Prostate gland (tissue), 2 donors: ENCODE measurements at places on chromosomes 1 and 21.

- no peak for DNase-seq
Observed at GRCh38 chr1:239835946-239836440, 255.7 kb upstream of the FMN2 start.

GRCh38 chr1:53542551-53542950 is 83.4 kb downstream of the DMRTB1 start:
- DNase-seq, result no peak

DNA sequence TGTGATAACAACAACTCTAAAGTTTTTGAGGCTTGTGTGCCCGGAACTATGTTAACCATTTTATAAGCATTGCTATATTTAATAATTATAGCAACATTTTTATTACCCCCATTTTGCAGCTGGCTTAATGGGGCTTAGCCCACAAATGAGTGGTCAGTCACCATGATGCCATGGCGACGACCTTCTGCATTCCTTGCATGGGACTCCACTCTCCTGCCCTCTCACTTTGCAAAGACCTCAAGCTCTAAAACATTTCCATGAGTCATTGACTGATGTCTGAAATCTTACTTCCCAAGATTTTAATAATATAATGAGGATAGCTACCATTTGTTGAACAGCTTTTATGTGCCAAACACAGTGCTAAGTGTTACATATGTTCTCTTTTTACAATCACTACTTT is 15.4 kb downstream of the NGF start:
- DNase-seq, result no peak

GRCh38 chr1:79817031-79817560 is 810.6 kb upstream of the ADGRL4 start:
- DNase-seq, result no peak

GRCh38 chr21:19998453-19998852 is 999.8 kb upstream of the NCAM2 start:
- no peak for DNase-seq

GRCh38 chr1:228358039-228358763 is 48.4 kb downstream of the TRIM11 start:
- no peak for DNase-seq

DNA sequence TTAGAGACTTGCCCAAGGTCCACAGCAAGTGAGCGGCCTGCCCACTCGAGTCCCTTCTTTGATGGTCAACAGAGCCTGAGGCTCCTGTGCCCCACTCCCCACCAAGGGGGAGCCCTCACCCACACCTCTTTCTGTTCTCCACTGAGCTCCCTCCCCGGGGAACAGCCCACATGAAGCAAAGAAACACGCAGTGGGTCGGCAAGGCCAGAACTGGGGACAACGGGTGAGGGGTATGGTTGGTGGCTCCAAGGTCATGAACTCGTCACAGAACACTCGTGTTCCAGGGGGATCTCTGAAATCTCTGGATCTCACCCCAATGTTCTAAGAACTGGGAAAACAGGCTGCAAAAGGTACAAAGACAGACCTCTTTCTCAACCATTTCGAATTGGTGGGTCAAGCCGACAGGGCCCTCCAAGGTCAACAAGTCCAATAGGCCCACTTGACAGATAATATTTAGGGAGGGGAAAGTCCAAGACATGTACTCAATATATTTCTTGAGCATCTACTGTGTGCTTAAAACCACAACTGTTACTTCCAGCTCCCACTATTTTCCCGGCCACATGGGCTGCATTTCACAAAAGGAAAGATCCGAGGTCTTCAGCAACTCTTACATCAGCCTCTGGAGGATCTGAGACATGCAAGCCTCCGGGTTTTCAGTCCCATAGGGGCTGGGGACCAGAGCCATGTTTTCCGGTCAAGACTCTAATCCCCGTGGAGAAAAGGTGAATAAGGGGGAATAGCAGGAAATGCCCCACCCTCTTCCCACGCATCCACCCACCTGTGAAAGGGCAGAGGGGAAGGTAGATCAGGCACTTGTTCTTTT is 1.1 kb upstream of the RAP1GAP start:
- no peak for DNase-seq

DNA sequence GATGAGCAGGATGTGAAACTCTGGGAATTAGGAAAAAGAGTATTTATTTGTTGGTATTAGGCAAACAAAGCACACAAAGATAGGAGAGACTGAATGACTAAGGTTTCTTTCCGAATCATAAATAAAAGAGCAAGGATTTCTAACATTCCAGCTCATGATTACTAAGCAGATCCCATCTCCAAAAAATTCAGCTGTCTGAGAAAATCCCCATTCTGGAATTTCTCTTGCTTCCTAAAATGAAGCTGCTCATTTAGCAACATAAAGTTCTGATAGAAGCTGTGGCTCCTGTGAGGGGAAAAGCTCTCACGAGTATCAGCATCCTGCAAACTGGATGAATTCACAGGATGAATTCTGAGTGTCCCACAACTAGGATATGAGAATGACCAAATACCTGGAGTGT is 6.7 kb upstream of the SH2D5 start:
- DNase-seq, result no peak

DNA sequence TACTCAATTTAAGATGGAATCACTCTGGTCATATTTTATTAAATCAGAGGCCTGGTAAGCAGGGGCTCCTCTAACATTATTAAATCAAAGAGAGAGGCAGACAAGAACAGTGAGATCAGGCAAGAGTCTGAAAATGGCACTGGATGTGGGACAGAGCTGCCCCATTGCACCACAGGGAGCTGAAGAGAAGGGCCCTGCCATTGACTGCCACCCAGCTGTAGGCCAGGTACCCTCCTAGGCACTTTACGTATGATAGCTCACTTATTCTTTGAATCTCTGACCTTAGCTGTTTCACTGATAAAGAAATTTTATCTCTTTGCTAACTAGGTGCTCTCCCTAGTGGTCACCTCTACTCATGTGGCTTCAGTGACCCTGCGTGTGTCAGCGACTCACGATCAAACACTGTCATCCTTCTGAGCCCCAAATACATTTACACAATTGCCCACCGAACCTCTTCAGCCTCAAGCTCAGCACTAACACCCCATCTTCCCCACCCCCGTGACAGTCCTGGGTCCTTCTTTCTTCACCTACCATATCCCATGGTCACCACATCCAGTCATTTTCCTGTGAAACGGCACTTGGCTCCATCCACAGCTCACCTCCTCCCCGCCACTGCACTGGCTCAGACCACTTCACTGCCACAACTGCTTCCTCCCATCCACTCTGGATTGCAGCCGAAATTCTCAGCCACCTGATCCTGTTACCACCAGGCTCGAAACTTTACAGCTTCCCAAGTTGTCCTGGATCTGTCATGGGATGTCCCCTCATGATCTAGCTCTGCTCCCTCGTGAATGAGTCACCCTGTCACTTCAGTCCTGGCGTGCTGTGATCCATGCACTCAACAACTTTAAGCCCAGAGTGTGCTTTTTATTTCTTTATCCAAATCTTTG is 97.3 kb upstream of the SYT6 start:
- DNase-seq, result no peak

GRCh38 chr21:45470773-45471524 is 66.0 kb downstream of the COL18A1 start:
- DNase-seq, result no peak

DNA sequence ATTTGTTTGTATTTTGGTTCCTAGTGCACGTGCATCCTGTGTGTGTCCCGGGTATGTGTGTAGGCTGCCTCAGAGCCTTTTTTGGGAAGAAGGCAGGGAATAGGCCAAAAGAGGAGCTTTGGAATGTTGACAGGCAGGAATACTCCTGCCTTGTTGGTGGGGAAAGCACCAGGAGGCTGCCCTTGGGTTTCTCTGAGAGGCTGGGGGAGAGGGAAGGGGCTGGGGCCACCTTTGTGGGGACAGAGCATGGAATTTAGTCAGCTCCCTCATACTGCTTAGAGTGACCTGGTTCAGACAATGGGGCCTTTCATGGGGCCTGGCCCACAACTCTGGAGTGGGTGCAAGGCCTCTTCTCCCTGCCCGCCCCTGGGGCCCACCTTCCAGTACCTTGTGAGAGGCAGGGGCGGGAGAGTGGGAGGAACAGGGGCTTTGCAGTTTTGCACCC is 31.3 kb downstream of the ACOT11 start:
- DNase-seq, result no peak

GRCh38 chr1:184465489-184466146 is 78.8 kb downstream of the C1orf21 start:
- DNase-seq, result no peak

DNA sequence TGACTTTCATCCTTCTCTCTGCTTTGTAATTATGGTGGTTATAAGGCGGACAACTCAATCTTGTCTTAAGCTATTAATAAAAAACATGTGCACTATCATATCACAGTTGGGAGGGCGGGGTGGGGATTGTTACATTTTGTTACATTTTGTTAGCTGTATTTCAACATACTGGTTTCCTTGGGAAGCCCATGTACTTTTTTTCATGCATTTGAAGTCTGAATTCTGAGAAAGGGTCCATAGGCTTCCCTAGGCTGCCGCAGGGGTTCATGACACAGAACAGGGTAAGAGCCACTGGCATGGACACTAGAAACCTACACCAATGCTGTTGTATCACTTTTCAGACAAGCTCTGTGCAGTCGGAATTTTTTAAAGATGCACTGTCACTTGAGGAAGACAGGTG is 178.8 kb downstream of the ETS2 start:
- DNase-seq, result no peak

DNA sequence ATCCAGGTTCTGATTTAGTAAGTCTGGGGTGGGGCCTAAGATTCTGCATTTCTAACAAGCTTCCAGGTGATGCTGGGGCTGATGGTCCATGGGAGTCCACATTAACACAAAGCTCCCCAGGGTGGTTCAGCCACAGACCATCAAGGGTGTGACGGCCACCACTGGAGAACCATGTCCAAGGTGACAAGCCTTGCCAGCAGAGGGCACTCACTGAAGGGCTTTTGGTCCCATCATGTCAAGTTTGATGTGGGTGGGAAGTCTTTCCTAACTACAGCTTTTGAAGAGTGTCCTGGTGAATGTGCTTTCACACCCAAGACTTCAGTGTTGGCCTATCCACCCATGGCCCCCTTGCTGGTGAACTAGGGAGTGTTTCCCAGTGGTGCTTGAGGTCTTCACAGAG is 67.1 kb downstream of the UBE2T start:
- no peak for DNase-seq

GRCh38 chr1:203268901-203269653 is 36.2 kb upstream of the BTG2 start:
- DNase-seq, result peak; percentile 60

DNA sequence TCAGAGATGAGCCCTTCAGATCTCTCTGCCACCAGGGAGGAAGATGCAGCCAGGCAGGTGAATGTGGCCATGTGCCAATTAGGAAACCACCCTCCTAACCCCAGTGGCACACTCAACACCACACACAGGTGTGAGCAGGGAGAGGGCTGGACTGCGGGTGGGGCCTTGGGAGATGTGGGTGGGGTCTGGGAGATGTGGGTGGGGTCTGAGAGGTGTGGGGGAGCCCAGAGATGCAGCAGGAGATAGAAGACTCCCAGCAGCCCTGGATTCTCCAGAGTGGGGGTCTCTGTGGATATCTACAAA is 43.2 kb upstream of the COL6A1 start:
- DNase-seq, result no peak

DNA sequence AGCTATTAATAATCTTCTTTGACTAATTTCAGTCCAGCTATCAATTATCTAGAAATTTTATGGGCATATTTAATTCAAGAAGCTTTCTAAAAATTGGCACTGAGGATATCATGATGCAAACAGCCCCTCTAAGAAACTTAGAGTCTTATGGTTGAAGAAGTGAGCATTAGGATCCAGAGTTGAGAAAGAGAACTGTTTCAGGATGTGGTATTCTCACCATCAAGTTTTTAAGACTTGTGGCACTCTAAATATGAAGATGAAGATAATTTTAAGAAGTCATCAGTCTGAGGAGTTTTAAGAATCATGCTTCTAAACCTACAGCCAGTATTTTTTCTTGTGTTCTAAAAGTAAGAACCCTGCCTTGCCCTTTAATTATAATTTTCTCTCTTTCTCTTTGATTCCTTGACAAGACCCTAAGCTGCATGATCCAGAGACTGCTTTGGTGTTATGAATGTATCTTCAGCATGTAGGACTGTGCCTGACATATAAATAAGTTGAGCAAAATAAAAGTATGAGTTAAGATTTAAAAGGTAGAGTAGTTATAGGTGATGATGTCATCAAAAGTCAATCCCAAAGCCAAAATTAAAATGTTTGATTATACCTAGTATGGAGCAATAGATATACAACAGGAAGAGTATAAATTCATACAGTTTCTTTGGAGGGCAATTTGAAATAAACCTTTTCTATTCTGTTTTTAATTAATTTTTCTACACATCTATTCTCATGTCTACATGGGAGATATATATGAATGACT is 39.1 kb downstream of the RPS6KC1 start:
- DNase-seq, result no peak

DNA sequence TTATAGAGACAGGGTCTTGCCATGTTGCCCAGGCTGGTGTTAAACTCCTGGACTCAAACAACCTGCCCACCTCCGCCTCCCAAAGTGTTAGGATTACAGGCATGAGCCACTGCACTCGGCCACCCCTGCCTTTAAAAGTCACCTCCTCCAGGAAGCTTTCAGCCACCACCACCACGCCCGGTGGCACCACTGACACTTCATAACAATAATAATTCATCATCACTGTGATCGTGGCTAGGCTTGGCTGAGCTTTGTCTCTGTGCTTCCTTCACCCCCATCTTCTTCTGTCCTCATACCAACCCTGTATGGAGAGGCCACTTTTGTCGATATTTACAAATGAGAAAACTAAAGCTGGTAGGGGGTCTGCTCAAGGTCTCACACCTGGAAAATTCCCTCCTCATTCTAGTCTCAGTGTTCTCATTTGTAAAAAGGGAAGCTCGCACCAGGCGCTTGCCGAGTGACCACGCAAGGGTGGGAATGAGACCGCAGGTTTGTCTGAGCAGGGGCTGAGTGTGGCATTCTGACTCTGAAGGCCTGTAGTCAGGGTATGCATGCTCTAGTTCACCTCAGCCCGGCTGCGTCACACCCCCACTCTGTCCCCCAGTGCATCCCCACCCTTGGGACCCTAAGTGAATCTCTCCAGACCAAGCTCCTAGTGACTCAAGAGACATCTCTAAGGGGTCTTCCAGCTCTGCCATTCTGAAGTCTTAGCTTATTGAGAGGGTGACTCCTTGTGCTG is 12.9 kb upstream of the EPHA2 start:
- no peak for DNase-seq

DNA sequence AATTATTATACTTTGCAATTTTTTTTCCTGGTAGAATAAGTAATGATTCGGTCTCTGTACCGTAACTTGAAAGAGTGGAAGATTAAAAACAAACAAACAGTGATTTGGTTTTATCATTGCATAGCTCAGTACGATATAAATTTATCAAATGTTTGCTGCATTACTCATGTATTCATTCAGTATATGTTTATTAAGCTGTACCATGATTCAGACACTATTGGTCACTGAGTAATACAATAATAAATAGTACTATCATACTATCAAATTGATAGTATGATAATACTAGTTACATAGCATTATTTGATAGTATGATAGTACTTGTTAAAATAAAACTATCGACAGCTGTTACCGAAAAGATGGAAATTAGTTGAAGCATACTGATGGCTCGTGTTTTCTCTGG is 12.1 kb downstream of the CENPF start:
- DNase-seq, result no peak

GRCh38 chr1:60063561-60063960 is 10.0 kb downstream of the C1orf87 start:
- DNase-seq, result no peak

DNA sequence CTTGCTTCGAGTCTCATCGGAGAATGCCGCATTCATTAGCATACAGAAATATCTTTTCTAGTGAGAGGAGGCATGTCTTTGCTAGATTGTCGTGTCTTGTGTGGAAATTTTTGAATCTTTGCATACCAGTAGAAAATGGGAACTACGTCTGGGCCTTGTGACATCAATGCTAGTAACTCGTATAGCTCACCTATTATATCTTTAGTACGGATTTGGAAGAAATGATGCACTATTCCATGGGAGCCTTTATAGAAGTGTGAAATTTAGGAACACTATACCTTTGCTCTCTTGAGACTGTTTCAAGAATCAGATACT is 835 bp downstream of the UHMK1 start:
- DNase-seq, result no peak
